GOT3 (cell line): ENCODE measurements at places on chromosomes 2 and 18.

DNA sequence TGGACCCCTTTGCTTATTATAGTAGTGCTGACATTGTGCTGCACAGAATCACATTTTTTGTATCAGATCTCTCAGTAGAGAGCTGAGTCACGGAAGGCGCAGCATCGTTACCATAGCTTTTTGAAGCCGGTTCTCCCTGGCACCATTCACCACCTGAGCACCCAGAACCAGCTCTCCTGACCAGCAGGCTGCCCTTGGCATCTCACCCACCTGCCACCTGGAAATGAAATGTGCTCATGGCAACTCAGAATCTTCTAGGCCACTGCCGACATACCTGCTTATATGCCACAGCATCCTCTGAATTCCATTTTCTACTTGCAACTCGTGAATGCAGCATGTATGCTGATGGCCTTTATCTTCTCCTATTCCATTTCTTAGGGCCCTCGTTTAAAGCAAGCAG lies 62.7 kb downstream of the COA5 start:
- DNase-seq, result no peak

DNA sequence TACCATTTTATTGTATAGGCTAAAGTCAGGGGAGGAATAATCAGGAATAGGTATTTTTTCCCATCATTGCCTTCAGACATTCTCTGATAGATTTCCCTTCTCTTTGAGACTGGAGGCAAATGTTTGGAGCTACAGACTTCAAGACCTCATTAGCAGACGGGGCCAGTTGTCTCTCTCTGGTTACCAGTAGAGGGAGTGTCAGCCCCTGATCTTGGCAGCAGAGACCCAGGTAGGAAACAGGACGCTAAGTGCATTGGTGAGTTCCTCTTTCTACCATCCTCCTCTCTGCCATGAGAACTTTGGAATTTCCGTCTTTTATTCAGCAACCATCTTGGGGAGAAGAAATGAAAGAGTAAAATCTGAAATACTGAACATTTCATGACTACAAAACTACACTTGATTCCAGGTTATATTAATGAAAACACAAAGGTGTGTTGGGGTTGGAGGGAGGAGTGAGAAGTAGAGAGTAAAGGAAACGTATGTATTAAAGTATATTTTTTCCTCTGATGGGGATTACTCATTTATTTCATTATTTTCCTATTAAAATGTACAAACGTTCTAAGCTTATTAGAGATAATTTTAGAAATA lies 186.2 kb upstream of the GCFC2 start:
- DNase-seq, result no peak

DNA sequence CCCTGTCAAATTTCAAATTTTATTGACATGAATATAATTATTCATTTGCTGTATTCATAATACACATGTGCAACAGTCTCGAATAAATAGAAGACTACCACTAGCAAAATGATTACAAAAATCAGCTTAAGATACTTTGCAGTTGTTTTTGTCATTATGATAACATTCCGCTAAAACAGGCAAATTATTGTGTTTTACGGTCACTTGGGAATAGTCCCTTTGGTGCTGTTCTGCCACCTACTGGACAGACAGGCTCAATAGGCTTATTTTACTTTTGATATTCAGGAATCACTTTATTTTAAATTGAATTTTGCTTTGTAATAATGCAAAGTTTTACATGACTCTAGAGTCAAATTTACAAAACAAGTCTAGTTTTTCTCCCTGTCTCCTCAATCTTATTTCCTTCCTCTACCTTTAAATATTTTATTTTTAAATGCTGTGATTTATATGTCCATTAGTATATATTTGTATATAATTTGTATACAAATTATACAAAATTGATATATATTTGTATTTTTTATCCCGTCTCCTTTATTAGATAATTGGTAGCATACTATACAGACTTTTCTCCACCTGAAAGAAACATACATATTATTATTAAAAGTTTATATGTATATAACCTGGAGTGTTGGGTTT lies 456.3 kb downstream of the DLGAP1 start:
- DNase-seq, result no peak

- DNase-seq, result no peak
Observed at GRCh38 chr2:23220513-23221094, 164.4 kb upstream of the KLHL29 start.

GRCh38 chr2:231996797-231997540 lies 35.5 kb downstream of the DIS3L2 start:
- DNase-seq, result no peak

GRCh38 chr2:226794751-226795171 lies 4.9 kb downstream of the IRS1 start:
- no peak for DNase-seq

- DNase-seq, result no peak
Observed at GRCh38 chr2:79453918-79454317, 58.9 kb upstream of the CTNNA2 start.

GRCh38 chr2:107607473-107607872 lies 219.2 kb upstream of the RGPD4 start:
- DNase-seq, result no peak

DNA sequence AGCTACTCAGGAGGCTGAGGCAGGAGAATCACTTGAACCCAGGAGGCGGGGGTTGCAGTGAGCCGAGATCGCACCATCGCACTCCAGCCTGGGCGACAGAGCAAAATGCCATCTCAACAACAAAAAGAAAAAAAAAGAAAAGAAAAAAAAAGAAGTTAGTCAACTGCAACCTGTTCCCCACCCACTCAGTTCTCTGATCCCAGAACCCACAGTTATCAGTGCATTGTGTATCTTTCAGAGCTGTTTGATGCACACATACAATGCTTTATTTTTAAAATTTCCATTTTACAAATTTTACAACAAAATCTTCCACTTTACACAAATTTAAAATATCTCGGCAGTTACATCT lies 14.0 kb downstream of the RNU2-63P start:
- DNase-seq, result no peak

GRCh38 chr18:34122724-34123334 lies 101.9 kb downstream of the NOL4 start:
- DNase-seq, result no peak

GRCh38 chr2:26793518-26793917 lies 7.7 kb downstream of the CENPA start:
- DNase-seq, result no peak

DNA sequence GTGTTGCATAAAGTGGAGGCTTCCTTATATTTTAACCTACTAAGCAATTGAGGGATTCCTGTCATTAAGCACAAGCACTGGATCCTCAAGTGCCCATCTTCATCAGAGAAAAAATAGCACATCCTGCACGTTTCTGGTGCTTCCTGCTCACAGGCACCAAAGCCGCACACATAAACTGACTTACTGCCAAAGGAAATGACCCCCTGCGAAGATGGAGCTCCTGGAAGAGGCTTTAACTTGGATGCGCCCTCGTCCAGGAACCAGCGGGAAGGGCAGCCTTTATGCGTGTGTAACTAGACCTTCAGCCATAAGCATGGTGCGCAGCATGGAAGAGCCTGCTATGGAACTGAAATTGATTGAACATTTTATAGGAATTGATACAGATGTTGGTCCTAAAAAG lies 188.7 kb downstream of the FTCDNL1 start:
- DNase-seq, result no peak

- DNase-seq, result no peak
Observed at GRCh38 chr2:72824224-72824842, 1.5 kb downstream of the EXOC6B start.

DNA sequence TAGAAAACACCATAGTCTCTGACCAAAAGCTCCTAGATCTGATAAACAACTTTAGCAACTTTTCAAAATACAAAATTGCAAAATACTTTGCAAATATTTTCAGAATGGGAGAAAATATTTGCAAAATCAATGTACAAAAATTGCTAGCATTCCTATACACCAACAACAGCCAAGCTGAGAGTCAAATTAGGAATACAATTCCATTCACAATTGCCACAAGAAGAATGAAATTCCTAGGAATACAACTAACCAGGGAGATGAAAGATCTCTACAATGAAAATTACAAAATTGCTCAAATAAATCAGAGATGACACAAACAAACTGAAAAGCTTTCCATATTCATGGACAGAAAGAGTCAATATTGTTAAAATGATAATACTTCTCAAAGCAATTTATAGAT lies 327.0 kb upstream of the ZC3H15 start:
- no peak for DNase-seq

- DNase-seq, result no peak
Observed at GRCh38 chr2:138275292-138275690, 226.3 kb upstream of the SPOPL start.

GRCh38 chr2:194545978-194546377 lies 1111.0 kb upstream of the SLC39A10 start:
- no peak for DNase-seq

DNA sequence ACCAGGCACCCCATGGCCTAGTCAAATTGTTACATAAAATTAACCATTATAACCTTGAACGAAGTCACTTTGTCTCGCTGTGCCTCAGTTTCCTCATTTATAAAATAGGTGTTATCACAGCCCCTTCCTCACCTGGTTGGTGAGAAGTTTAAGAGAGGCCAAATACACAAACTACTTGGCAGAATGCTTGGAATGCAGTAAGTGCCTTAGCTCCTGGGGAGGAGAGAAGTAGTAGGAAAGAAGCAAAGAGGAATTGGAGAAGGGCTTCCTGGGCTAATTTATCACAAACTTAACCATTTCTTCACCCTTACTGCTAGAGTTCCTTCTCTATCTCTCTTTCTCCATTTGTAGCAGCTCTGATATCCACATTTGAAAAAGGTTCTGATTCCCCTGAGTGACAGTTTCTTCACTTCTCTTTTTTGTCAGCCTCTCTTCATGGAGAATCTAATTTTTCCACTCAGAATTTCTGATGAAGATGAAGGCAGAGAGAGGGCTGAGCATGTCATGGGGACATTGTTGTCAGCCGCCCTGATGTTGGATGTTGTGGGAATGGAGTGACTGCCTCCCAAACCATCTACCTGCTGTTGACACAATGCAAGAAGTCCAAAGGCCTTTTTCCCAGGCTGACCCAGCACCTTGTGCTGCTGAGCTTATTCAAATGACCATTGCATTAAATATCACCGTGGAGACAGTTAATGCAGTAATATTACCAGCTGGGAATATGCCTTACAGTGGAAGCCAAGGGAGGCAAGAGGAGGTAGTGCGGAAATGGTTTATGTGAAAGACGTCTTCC lies 60.4 kb downstream of the BOD1L2 start:
- DNase-seq, result no peak

DNA sequence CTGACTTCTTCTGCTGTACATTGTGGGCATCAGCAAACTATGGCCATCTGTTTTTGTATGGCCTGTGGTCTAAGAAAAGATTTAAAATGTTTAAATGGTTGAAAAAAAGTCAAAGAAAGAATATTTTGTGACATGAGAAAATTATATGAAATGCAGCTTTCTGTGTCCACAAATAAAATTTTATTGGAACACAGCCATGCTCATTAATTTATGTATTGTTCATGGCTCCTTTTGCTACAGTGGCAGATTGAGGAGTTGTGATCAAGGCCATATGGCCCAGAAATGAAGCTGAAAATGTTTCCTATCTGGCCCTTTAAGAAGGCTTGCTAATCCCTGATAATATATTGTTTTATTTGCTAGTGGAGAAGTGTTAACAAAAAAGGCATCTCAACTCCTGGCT lies 162.0 kb downstream of the SLC4A3 start:
- DNase-seq, result no peak

DNA sequence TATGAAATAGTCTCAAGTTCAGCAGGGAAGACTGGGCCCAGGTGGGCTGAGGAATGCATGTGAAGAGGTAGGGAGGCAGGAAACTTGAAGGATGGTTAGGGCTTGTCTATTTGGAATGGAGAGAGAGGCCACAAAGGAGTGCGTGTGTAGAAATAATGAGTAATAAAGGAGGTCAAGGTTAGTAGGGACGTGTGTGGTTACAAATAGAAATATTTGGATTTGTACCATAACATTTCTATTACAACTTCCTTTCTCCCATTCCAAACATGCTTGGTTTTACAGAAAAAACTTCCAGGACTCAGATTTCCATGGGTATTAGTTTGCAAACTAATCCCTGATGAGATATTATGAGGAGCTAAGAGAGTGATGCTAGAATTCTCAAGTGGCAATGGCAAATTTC lies 280.6 kb downstream of the NCKAP5 start:
- no peak for DNase-seq

- DNase-seq, result no peak
Observed at GRCh38 chr2:42519624-42520023, 25.8 kb upstream of the KCNG3 start.

DNA sequence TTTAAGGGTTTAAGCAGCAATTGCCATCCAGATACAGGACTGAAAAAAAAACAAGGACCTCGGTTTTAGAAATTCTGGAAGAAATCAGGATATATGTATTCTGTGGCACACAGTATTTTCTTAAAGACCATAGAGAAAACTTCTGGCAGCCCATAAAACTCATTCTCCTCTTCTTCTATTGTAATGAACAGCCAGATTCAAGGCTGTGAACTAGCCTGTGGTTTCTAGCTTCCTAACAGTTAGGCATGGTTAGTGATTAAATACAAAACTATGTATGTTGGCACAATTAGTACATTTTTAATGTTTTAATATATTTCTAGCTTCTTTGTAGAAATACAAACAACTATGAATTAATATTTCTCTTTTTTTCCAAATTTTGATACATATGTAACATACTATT lies 555.7 kb downstream of the DSC3 start:
- no peak for DNase-seq

GRCh38 chr2:183948861-183949260 lies 649.5 kb upstream of the ZNF804A start:
- no peak for DNase-seq

GRCh38 chr2:224736227-224736626 lies 20.1 kb upstream of the CCDC195 start:
- DNase-seq, result no peak

DNA sequence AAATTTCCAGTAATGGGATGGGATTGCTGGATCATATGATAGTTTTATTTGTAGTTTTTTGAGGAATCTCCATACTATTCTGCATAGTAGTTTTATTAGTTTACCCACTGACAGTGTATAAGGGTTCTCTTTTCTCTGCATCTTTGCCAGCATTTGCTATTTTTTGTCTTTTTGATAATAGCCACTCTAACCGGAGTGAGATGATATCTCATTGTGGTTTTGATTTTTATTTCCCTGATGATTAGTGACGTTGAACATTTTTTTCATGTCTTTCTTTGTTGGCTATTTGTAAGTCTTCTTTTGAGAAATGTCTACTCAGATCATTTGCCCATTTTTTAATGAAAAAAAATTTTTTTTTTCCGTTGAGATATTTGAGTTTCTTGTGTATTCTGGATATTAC lies 26.1 kb downstream of the TMEM17 start:
- no peak for DNase-seq

- no peak for DNase-seq
Observed at GRCh38 chr2:1328684-1329083, 84.6 kb upstream of the TPO start.

DNA sequence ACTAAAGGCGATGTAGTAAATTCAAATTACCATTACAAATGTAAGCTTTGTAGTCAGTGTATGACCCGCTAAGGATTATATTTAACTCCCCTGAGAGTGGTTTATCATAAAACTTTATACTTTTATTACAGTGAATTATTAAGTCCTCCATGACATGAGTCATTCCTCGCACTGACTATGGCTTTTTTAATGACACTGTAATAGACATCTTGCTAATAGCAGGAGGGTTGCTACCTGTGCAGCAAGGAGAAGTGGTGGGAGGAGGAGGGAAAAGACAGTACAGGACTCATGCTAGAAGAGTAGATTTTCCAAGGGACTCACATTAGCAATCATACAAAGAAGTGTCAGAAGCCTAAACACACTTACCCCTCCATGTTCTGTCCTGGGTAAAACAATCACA lies 556.1 kb downstream of the BCL11A start:
- DNase-seq, result no peak

- no peak for DNase-seq
Observed at GRCh38 chr2:68251855-68252399, 405 bp downstream of the PPP3R1 start.

- DNase-seq, result no peak
Observed at GRCh38 chr2:71071681-71072398, 3.4 kb downstream of the NAGK start.
